ENCODE measurements at places on chromosomes 11 and 22.
A peak's percentile ranks its signal among the peaks of the same experiment; 100 is the strongest.

- DNase-seq = no peak
Observed at GRCh38 chr11:119091966-119092879, 7.5 kb downstream of the HMBS start.

DNA sequence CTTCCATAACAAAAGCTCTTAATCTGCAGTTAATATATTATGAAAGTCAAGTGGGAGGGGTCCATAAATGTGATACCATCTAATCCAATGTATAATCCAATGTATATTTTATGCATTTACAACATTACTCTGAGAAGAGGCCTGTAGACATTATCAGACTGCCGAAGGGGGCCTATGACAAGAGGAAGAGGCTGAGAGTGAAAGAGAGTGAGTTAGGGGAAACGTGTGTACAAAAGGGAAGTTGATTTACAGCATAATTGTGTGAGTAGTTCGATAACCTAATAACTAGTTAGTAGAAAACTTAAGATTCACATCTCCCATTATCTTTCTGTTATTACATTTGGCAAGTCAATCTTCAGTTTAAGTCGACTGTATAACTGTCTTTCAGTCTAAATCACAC lies 86.6 kb downstream of the DDX10 start:
- DNase-seq = no peak

GRCh38 chr11:1411301-1411700 lies 21.6 kb downstream of the BRSK2 start:
- no peak for DNase-seq

DNA sequence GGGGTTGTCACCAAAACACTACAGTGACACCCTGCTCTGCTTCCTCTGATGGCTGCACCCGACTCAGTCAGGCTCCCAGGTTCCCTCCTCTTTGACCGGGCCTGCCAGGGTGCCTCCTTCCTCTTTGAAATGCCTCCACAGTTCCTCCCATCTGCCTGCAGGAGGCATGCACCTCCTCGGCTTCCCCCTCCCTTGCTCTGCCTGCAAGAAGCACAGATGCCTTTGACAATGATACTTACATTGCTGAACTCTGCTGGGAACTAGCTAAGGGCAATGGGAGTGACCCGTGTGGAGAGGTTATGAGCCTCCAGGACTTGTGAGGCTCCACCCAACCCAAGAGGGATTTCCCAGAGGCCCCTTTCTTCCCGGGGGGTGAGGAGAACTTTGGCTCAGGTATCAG lies 674.1 kb downstream of the OPCML start:
- peak; percentile 4 for DNase-seq

- no peak for DNase-seq
Observed at GRCh38 chr22:31915586-31915985, 28.7 kb upstream of the YWHAH start.
